Thoracic aorta (tissue), 2 donors: ENCODE measurements at places on chromosomes 13 and 19. TPM values are rescaled to one million over a fixed set of nuclear protein-coding genes. Genes with fewer than 3 reads are reported as not detected.

DNA sequence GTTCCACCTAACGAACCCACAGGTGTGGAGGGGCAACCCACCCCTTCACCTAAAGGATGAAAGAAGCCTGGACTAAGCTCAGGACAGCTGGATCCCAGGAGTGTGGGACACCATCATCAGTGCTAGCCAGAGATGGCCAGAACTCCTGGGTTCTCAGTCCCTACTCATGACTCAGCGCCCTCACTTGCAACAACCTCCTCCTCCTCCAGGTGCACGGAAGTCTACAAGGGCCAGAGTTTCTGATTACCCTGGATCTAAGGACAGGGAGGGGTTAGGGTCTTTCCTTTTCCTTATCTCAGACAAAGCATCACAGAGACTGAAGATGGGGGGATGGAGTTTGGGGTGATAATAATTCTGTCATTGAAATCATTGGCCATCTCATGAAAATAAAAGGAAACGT, 8.0 kb downstream of the TULP2 start:
- H3K27ac ChIP-seq: no peak overlapping the region
- H3K36me3 ChIP-seq: no peaks in the 10 kb centered on the region
- H3K4me3 ChIP-seq: no peak overlapping the region

- no peak for DNase-seq
- H3K36me3 ChIP-seq: no peaks in the 10 kb centered on the region
- peaks cover 12% of the 10 kb centered on the region for H3K4me1 ChIP-seq
- peak overlapping the region; percentile 98 for H3K27ac ChIP-seq
- H3K4me3 ChIP-seq: peak overlapping the region; percentile 78
These were observed 1.2 kb downstream of the SPART start for GRCh38 chr13:36344886-36345437.

- no peaks in the 10 kb centered on the region for H3K27me3 ChIP-seq
- H3K27ac ChIP-seq: no peak overlapping the region
- DNase-seq: no peak
These were observed 460.6 kb downstream of the FGF14 start for GRCh38 chr13:101941095-101941783.

GRCh38 chr19:6362027-6362350, 658 bp downstream of the CLPP start:
- peak overlapping the region; percentile 72 for H3K27ac ChIP-seq
- peaks cover 12% of the 10 kb centered on the region for H3K36me3 ChIP-seq
- peak overlapping the region; percentile 84 for H3K4me3 ChIP-seq
- H3K4me1 ChIP-seq: peaks cover 8% of the 10 kb centered on the region
- H3K27me3 ChIP-seq: no peaks in the 10 kb centered on the region
- no peak for DNase-seq

DNA sequence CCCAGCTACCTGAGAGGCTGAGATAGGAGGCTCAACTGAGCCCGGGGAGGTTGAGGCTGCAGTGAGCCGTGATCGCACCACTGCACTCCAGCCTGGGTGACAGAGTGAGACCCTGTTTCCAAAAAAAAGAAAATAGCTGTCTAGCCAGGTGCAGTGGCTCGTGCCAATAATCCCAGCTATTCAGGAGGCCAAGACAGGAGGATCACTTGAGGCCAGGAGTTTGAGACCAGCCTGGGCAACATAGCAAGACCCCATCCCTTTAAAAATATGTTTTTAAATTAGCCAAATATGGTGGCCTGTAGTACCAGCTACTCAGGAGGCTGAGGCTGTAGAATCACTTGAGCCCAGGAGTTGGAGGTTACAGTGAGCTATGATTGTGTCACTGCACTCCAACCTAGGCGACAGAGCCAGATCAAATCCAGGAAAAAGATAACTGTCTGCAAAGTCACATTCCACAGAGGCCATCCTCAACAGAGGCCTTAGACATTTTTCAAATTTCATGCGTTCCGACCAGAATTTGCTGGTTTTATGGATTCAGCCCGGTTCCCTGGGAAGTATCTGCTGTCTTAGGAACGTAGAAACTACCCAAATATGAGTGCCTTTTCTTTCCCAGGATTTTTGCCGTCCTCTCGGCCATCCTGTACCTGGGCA, 58.7 kb upstream of the USE1 start:
- no peak overlapping the region for H3K4me3 ChIP-seq
- H3K27me3 ChIP-seq: no peaks in the 10 kb centered on the region
- no peak overlapping the region for H3K27ac ChIP-seq
- no peaks in the 10 kb centered on the region for H3K4me1 ChIP-seq

SRRM5 gene
- 0.56 TPM for total RNA-seq

MEF2B gene
- total RNA-seq: 2.0 TPM
